ENCODE measurements at places on chromosomes 16 and 17.

GRCh38 chr16:75789237-75789636 lies 62.9 kb upstream of the CPHXL start:
- DNase-seq = peak; percentile 28

- peak; percentile 61 for DNase-seq
Measured at GRCh38 chr16:68367030-68367429, 56.2 kb downstream of the PRMT7 start.

DNA sequence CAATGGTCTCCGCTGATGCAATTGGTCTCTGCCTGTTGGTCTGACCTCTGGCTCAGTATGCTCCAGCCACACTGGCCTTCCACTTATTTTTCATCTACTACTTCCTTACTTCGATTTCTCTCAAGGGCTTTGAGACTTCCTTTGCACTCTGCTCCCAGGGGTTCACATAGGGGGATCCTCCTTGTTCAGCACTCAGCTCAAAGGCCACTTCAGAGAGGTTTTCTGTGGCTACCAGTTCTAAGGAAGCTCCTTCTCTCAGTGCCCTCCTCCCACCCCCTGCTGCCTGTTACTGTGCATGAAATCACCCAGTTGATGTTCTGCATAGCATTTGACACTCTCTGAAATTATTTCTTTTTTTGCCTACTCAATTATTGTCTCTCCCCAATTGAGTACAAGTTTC lies 476.4 kb downstream of the HS3ST3B1 start:
- no peak for DNase-seq

DNA sequence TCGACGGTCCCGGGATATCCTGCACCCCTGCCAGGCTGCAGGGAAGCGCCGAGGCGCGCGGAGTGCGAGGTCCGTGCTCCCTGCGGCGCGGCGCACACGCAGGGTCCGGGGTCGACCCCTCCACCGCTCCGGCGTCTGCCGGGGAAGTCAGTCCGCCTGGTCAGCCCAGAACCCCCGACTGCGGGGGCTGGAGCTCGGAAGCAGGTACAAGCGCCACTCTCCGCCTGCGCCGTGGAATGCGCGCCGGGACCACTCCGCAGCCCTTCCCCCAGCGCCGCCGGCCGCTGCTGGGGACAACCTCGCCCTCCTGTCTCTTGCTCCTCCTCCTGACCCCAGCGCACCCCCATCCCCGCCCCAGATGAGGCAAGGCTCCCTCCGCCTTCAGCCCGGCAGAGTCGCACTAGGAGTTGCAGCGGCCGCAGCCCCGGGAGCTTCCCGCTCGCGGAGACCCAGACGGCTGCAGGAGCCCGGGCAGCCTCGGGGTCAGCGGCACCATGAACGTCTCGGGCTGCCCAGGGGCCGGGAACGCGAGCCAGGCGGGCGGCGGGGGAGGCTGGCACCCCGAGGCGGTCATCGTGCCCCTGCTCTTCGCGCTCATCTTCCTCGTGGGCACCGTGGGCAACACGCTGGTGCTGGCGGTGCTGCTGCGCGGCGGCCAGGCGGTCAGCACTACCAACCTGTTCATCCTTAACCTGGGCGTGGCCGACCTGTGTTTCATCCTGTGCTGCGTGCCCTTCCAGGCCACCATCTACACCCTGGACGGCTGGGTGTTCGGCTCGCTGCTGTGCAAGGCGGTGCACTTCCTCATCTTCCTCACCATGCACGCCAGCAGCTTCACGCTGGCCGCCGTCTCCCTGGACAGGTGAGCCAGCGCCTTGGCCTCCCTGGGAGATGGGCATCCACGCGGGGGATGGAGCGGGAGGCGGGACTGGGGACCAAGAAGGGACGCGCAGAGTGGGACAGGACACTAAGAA lies at the start of gene GALR2:
Gene GALR2, plus strand, starts transcription at position 392 of the 974 bp plus-strand sequence. Its CDS starts 103 bp downstream, at position 495.
- peak; percentile 9 for DNase-seq

- DNase-seq = no peak
Measured at GRCh38 chr16:84524346-84524920, 20.0 kb upstream of the MEAK7 start.

DNA sequence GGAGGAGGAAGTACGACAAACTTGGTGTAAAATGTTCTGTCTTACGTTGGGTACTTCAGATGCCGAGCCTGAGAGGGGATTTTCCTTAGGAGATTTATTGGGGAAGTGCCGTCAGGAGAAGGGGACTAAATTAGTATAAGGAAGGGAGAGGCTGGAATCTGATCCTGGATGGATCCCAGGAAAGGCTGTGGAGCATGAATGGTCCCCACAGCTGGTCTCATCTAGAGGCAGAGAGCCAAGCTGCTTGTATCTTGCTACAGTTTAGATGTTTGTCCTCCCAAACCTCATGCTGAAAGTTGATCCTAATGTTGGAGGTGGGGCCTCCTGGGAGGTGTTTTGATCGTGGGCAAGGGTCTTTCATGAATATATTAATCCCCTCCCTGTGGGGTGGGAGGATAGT lies 798.4 kb upstream of the EEF2KMT start:
- DNase-seq = no peak

GRCh38 chr17:72033334-72033733 lies 87.5 kb upstream of the SOX9 start:
- DNase-seq = no peak

DNA sequence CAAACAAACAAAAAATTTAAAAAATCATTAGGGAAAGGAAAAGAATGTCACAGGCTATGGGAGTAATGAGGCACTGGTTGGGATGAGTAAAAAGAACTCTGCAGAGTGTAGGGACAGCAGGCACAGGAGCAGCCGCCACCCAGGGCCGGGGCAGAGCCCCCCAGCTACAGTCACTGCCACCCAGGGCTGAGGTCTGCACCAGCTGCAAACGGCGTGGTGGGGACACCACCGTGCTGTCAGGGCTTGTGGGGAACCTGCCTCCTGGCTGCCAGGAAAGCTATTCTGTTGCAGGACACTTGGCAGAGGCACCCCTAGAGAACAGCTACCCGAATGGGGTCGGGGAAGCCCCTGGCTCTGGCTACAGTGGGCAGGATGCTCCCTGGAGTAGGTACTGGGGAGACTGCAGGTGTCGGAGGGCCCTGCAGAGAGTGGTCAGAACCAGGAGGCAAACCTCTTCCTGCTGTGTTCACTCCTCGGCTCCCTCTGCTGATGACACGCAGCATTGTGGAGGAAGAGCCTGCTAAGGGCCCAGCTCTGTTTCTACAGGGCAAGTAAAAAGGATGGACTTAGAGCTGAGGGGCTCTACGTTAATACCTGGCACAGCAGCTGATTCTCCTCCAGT lies 32.3 kb upstream of the CAPN15 start:
- no peak for DNase-seq

DNA sequence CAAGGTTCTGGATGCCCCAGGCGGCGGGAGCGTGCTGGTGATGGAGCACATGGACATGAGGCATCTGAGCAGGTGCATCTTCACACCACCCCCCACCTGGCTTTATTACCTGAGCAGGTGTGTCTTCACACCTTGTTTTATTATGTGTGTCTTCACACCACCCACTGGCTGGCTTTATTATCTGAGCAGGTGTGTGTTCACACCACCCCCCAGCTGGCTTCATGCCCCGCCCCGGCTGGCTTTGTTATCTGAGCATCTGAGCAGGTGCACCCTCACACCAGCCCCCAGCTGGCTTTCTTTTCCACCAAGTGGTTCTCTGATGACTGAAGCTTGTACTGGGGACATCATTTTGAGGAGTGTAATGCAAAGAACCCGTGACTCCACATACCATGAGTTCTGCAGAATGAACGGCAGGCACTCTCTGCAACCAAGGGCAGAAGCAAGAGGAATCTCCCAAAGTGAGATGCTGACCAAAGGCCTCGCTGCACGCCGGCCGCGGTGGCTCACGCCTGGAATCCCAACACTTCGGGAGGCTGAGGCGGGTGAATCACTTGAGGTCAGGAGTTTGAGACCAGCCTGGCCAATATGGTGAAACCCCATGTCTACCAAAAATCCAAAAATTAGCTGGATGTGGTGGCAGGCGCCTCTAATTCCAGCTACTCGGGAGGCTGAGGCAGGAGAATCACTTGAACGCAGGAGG lies 2.6 kb downstream of the FN3KRP start:
- DNase-seq = no peak

- peak; percentile 65 for DNase-seq
Measured at GRCh38 chr17:45246861-45247428, 14.9 kb downstream of the SPATA32 start.

DNA sequence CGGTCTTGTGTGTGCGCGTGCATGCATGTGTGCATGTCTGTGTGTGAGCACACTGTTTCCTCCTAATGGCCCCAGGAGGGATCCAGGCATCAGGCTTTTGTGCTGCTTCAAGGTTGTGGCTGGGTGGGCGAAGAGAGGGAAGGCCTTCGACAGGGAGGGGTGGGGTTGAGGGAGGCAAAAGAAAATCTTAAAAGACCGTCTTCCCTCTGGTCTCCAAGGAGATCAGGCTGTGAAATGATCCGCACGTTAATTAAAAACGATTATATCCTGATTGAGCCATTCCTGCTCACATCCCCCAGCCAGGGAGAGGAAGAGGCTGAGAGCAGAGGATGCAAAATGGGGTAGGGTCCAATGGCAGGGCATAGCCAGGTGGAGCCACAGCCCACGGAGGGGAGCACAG lies 46.9 kb downstream of the RAI1 start:
- no peak for DNase-seq

- DNase-seq = no peak
Measured at GRCh38 chr16:86018941-86019340, 120.0 kb downstream of the IRF8 start.
